ENCODE measurements at places on chromosomes 3 and 15. TPM values are rescaled to one million over a fixed set of nuclear protein-coding genes. Genes with fewer than 3 reads are reported as not detected.

GRCh38 chr3:49689046-49689907 lies at the start of the genes MST1 and RNF123:
Gene MST1 (minus strand): TSS chr3:49689474. CDS start chr3:49688691, 783 bp downstream.
Gene RNF123 (plus strand): TSS chr3:49689557. CDS start chr3:49691166, 1,609 bp downstream.
- DNase-seq = peak; percentile 92

Gene GAP43
- total RNA-seq = not detected

DNA sequence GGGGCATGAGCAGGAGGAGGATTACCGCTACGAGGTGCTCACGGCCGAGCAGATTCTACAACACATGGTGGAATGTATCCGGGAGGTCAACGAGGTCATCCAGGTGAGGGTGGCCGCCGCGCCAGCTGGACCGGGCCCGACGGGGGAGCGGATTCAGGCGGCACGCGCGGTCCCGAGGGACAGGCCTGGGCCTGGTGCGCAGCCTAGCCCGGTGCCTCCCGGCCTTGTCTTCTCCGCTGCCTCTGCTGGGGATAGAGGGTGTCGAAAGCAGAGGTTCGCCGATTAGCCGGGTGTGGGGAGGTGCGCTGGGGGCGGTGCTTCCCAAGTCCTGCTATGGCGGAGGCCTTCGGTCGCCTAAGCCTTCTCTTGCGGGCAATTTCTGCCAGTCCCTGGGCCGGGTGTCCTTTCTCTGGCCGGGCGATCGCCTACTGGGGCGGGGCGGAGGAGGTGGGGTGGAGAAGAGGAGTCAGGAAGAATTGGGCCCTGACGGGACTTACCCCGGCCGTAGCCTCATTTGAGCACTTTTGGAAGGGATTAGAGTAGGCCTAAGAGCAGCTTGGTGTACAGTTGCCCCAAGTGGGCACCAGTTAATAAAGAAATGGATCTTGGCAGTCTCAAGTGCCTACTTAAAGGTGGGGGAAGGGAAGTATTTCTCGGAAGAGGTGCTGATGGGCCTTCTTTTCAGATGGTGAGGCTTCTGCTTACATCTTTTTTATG lies 940 bp downstream of the ARIH1 start:
- peak; percentile 89 for DNase-seq

GRCh38 chr3:162211470-162211869 lies 714.9 kb downstream of the OTOL1 start:
- no peak for DNase-seq

DNA sequence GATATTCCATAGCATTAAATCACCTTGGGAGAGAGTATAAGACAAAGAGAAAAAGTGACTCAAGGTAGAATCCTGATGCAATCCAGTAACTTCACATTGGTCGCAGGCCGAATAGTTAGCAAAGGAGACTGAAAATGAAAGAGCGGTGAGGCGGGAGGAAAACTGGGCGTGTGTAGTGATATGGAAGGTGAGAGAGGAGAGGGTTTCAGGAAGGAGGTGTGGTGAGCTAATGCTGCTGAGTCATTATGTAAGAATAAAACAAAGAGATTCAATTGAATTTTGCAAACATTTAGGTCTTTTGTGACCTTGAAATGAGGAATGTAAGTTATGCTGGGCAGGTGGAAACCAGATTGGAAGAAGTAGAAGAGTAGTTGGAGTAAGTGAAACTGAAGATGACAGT lies 235.3 kb downstream of the C3orf38 start:
- DNase-seq = no peak

DNA sequence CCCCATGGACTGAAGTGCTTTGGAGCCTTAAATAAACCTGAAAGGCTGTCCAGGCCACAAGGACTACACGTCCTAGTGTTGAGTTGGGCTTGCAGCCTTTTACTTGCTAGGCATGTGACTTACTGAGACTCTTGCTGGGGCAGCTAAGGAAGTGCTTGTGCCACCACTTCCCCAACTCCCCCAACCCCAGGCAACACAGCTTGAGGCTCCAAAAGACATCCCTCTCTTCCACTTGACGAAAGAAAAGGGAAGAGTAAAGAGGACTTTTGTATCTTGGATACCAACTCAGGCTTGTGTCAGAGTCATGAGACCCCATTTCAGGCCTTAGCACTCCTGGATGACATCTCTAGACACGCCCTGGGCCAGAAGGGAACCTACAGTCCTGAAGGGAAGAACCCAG lies 109.8 kb downstream of the XRN1 start:
- DNase-seq = no peak

DNA sequence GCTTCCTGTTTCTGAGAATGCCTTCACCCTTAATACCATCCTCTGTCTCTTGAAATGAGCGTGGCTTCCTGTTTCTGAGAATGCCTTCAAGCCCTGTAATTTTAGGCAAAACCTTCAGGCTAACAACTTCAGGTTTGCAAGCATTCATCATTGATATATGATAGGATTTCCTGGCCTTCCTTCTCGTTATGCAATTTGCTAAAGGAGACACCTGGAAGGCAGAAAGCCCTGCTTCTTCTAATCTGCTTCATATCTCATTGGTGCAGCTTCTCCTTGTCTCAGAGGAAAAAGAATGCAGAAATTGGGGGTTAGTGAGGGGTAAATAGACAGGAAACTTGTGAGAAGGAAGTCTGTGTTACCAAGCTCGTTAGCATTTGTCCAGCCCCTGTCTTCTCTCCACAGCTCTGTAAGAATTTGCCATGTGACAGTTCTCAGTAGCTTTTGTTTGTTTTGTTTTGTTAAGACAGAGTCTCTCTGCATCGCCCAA lies 7.3 kb downstream of the ARL6IP5 start:
- peak; percentile 48 for DNase-seq

Gene TMEM207
- not detected for total RNA-seq

Gene HIGD2B
- total RNA-seq = not detected

GRCh38 chr3:106299300-106300098 lies 430.7 kb upstream of the CBLB start:
- peak; percentile 7 for DNase-seq

DNA sequence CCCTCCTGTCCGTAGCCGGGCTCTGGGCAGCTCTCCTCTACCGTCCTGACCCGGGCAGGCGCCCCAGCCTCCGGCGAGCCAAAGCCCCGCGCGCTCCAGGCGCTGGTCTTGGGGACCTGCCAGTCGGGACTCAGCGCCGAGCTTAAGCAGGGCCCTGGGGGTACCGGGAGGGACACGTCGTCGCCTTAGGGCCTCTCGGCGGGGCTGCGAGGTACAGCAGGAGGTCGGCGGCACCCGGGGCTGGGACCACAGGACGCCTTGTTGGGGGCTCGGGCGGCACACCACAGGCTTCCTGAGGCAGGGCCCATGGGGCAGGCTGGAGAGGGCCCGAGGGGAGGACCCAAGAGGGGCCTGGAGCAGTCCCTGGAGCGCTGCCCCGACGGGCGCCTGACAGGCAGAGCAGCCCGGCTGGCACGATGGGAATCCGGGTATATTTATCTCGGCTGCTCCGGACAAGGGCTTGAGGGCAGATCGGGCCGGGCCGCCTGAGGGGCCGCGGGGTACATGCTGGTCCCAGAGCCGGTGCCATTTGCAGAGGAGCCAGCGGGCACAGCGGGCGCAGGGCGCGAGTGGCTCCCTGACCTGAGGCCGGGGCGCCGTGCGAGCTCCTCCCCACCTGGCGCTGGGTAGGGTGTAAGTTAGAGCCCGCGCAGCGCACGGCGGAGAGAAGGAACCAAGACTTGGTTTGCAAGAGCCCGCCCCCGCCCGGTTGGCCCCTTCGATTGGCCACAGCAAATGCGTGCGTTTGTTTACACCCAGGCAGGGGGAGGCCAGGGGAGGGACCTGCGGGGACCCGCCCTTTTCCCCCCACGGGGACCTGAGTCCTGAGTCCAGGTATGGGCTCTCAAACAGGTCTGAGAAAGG lies 574 bp downstream of the SLC38A3 start:
- peak; percentile 42 for DNase-seq

GRCh38 chr3:80553211-80553610 lies 785.4 kb upstream of the ROBO1 start:
- DNase-seq = no peak

DNA sequence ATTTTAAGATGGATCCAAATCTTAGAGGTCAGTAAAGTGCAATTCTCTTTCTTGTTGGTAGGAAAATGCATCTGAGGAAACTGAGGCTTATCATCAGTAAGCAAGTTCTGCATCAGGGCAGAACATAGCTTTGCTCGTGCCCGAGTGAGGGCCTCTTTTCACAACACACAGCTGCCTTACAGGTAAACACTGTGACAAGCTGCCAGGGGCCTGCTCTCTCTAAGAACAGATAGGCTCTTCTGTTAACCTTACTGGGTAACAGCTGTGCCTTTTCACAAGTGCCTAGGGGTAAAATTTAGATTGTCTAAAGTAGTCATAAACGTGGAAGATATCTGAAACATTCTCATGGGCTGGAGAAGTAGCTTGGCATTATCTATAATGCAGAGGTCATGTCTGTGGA lies 118.1 kb downstream of the C3orf38 start:
- no peak for DNase-seq

DNA sequence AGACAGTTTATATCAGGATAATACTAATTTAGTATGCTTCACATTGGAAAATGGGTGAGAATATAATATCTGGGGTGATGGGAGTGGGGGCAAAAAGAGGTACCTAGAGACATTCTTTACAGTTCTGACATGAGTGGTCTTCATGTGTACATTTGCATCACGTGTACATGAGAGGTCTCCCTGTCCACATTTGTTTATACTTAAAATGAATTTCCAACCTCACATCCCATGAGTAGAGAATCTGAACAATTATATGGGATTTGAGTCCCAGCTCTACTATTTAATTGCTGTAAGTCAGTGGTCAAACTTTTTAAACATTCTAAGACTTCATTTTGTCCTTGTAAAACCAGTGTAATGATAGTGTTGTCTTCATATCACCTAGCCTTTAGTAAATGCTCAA lies 408.4 kb downstream of the NAALADL2 start:
- no peak for DNase-seq

Gene CFAP161
- total RNA-seq = not detected
